T-helper 2 cell (primary cell): ENCODE measurements at places on chromosomes 11 and 22.

DNA sequence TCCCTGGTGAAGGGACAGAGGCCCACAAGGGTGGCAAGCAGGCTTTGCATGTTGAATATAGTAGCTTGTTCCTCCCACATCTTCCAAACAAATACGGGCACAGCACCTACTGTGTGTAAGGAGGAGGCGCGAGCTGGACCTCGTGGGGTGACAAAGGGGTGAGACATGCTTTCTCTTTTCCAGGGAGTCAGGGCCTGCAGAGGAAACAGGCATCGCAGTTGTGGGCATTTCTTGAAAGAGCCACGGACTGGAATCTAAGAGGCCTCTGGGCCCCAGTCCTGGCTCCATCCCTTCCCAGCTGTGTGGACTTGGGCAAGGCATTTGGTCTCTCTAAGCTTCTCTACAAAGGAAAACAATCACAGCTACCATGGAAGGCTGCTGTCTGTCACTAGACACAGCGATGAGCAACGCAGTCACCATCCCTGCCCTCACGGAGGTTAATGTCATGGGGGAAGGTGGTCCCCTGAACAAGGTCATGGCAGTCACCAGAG, 13.0 kb upstream of the CDC42EP1 start:
- DNase-seq, result no peak

DNA sequence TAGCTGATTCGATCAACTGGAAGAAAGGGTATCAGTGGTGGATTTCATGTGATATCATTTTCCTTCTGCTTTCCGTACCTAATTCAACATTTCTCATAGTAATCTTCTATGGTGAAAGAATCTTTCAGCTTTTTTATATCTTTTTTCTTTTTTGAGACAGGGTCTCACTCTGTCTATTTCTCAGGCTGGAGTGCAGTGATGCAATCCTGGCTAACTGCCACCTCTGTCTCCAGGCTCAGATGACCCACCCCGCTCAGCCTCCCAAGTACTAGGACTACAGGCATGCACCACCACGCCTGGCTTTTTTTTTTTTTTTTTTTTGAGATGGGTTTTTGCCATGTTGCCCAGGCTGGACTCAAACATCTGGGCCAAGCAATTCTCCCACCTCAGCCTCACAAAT, 18.6 kb upstream of the CHORDC1 start:
- no peak for DNase-seq

DNA sequence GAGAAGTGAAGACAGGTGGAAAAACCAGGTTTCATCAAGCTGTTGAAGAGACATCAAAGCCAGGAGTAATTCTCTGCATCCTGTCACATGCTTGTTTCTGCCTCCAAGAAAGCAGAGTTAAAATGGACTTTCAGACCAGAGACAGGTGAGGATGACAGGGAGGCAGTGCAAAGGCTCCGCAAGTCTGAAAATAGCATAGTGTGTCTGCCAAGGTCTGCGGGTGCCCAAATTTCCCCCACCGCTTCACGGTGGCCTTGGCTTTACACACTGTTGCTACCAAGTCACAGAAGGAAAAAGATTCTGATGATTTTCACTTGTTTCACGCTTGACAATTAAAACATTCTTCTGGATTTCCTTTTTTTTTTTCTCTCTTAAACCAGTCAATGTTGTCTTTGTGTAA, 44.2 kb downstream of the SNX19 start:
- DNase-seq, result no peak

DNA sequence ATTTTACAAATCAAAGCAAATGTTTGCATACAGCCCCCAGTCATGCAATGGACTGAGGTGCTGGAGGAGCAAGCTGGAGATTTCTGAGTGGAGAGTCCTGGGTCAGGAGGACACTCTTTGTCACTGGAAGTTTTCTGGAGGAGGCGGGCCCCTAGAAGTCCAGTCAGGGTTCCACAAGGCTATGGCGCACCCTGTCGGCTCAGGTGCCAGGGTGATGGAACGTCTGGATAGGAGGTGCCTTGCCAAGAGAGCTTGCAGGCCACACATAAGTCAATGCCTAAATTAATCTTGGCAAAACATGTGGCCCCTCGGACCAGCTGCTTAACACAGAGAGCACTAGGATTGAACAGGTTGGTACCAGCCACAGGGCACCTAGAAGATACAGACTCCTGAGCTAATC, 174.7 kb upstream of the CADM1 start:
- no peak for DNase-seq

DNA sequence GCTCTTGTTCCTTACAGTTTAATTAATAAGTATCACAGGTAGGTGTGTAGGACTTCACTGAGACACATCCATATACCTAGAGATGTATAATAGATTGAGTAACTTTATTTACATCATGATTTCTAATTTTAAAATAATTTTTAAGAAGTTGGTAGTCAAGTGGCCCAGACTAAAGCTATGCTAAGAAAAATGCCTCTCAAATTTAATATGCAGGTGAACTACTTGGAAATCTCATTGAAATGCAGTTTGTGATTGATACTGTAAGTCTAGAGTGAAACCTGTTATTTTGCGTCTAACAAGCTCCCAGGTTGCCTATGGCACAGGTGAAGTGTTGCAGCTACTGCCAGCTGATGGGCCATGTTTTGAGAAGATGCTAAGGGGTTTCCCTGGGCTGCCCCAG, at the start of gene OOSP4B:
OOSP4B (plus strand) TSS at position 301 of the 400 bp plus-strand sequence.
- DNase-seq, result no peak

- DNase-seq, result no peak
Observed at GRCh38 chr11:11108026-11108425, 245.0 kb downstream of the CSNK2A3 start.
